ENCODE measurements at places on chromosomes 16 and 17.
A peak's percentile ranks its signal among the peaks of the same experiment; 100 is the strongest.

GRCh38 chr17:49548506-49549310 lies 27.0 kb upstream of the NXPH3 start:
- DNase-seq, result peak; percentile 83

GRCh38 chr17:45246861-45247428 lies 14.9 kb downstream of the SPATA32 start:
- DNase-seq, result peak; percentile 73

DNA sequence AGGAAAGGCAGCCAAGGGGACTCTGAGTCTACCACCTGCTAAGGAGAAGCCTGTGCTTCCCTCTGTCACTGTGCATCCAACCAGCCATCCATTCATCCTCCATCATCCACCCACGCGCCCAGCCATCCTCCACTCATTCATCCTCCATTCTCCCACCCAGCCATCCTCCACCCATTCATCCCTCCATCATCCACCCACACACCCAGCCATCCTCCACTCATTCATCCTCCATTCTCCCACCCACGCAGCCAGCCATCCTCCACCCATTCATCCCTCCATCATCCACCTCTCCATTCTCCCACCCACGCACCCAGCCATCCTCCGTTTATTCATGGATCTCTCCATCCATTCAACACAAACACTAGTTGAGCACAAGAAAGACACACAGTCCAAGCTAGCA lies 74.1 kb downstream of the COG7 start:
- DNase-seq, result no peak

- DNase-seq, result no peak
These were observed 432.0 kb upstream of the CDH5 start for GRCh38 chr16:65934443-65934842.

- DNase-seq, result no peak
These were observed 218.3 kb downstream of the CDH13 start for GRCh38 chr16:82845116-82845515.

DNA sequence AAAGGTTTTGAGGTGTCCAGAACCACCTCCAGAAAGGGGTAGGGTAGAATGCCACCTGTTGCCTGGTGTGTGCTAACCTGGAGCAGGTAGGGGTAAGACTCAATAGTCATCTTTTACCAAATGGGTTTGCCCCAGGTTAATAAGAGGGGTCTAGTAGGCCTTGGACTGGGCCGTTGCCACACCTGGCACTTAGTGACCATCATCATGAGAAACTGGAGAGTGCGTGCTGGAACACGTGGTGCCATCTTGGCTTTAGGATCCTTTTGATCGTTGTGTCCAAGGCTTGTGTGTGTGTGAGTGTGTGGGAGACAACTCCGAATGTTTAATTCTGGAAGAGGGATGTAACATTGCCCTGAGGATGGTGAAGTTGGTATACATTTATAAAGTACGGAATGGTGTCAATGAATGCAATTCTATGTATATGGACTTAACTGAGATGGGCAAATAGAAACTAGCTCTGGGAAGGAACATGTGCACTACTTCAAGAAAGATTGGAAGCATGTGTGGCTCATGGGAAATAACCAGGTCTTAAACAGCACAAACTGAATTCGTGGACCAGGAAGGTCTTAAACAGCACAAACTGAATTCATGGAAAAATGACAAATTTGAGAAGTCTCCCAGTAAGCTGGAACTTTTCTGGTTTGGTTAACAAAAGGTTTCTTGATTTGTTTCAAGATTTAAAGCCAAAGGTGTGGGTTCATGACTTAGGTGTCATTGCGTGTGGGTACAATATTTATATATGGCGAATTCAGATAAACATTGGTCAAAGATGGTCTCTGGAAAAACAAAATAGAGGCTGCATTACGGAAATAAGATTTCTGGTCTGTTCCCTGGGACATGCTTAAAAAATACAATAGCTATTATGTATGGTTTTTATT lies 7.2 kb downstream of the FUS start:
- DNase-seq, result no peak

DNA sequence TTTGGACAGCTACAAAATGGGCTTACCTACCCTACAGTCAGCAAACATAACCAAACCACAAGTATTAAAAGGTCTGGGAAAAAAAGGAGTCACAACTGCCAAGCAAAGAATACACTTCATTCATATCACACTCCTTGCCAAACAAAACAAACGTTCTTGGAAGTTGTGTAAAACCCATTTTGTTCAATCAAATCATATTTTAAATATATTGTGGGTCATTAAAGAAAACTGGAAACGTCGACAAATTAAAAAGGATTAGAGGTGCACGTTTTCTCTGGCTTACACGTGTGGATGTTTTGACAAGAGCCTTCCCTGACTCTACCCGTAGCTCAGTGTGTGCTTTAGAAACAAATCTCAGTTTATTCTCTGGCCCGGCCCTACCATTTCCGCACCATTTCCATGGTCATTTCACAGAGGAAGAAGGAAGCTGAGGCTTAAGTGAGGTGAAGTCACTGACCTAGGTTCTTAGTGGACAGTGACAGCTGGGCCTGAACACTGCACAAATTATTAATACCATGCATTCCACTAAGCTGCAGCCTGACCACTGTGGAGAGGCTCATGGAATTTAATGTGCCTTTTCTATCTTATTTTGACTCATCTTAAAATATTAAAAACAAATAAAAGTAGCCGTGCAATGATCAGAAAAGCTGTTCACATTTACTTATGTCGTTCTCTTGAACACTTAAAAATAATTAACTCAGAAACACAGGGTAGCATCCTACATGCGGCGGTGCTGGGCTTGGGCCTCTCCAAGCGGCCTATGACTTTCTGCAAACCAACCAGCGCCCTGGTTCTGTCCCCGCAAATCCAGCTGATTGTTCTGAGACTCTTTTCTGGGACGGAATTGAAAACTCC lies 968 bp downstream of the CEP112 start:
- DNase-seq, result no peak

GRCh38 chr17:83065660-83066542 lies 13.5 kb upstream of the METRNL start:
- no peak for DNase-seq

DNA sequence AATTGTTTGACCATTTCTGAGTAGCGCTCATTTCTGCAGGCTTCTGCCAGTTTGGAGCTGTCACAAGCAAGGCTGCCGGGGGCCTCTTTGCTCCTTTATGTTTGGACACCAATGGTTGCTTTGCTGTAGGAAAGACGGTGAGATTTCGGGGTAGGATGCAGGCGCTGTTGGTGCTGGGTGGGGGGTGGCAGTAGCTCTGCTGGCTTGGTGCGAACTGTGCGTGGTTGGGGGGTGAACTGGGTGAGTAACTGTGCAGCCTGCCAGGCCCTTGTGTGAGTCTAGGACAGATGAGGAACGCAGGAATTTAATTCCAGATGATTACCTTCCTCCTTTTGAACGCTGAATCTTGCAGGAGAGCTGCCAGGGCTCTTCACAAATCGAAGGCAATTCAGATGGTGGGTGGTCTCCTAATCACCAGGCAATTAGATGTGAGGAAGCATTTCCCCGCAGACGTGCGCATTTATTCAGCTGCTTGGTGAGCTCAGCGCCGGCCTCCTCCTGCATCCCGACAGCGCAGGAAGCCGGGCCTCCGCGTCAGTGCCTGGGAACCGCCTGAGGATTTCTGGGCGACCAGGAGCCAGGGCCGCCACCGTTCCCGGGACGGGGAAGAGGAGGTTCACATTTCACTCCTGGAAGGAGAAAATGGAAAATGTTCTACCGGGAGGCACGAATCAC lies 154.4 kb downstream of the FOXL1 start:
- DNase-seq, result peak; percentile 69

GRCh38 chr17:79842656-79843473 lies 3.6 kb upstream of the CBX4 start:
- peak; percentile 22 for DNase-seq

DNA sequence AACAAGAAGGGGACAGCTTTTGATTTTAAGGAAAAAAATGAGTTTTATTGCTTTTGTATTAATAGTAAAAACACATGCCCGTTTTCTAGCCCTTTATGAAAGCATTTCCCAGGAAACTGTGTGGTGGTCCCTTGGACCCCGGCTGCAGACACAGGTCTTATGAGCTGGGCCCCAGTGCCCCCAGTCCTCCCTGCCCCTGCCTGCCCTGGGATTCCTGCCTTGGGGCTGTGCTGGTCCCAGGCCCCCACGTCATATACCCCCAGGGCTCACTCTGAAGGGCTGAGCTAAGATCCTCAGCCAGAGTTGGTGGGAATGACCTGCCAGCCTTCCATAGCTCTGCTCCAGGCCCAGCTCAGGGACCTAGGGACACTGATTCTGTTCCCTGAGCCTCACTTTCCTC lies 30.8 kb downstream of the GINS2 start:
- no peak for DNase-seq

- peak; percentile 51 for DNase-seq
These were observed 617 bp downstream of the ARMC7 start for GRCh38 chr17:75110234-75110937.

DNA sequence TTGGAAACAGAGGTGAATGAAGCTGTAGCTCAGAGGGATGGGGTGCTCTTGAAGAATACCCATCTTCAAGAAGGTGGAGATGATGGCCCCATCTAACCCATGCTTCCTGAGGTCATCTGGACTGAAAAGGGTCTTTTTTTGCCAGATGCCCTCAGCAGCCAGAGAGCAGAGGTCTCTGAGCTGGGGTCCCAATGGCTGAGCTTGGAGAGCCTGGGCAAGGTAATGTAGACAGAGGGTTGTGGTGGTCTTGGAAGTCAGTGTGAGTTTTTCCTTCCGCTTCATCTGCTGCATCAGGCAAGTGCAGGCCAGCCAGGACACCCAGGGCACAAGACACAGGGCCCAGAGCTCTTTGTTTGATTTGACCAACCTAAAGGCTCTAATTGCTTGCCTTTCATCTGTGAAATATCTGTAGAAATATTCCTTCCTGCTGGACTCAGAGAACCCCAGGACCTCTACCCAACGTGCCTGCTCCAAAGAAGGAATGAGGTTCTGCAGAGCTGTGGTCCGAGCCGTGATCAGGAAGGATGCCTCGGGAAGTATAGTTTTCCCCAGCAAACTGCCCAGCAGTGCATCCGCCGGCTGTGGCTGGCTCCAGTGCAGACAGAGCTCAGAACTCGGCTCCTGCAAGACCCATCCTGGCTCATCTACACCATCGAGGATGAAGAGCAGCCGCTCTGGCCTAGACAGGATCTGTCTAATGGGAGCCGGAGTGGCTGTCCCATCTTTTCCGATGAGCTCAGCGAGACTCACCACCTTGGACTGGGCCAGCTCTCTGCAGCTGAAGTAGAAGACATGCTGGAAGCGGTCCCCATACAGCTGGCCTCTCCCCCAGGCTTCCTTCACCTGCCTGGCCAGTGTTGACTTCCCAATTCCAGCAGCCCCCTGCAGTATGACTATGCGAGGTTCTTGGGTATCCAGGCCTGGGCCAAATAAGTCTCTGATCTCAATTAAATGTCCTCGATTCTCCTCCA lies 25.2 kb downstream of the NLRP1 start:
- DNase-seq, result no peak

- DNase-seq, result no peak
These were observed at the start of gene SLFN12L for GRCh38 chr17:35537601-35538141. Gene SLFN12L (minus strand): TSS chr17:35537678. CDS start chr17:35522364, 15,314 bp downstream.

DNA sequence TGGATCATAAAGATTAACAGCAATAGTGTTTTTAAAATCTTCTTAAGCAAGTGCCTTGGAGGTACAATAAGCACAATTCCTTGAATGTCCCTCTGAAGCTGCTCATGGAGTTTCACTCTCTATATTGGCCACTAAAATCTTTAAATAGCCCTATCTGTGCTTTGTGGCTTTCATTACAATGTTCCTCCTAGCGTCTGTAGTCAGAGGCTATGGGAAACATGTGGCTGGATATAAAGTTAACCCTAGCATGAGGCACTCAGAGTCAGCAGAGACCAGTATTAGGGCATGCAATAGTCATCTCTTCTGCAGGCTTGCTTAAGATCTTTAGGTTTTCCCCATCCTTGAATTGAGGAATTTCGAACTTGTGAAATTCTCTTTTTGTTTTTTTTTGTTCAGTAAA lies 668.2 kb downstream of the CDH11 start:
- DNase-seq, result no peak

DNA sequence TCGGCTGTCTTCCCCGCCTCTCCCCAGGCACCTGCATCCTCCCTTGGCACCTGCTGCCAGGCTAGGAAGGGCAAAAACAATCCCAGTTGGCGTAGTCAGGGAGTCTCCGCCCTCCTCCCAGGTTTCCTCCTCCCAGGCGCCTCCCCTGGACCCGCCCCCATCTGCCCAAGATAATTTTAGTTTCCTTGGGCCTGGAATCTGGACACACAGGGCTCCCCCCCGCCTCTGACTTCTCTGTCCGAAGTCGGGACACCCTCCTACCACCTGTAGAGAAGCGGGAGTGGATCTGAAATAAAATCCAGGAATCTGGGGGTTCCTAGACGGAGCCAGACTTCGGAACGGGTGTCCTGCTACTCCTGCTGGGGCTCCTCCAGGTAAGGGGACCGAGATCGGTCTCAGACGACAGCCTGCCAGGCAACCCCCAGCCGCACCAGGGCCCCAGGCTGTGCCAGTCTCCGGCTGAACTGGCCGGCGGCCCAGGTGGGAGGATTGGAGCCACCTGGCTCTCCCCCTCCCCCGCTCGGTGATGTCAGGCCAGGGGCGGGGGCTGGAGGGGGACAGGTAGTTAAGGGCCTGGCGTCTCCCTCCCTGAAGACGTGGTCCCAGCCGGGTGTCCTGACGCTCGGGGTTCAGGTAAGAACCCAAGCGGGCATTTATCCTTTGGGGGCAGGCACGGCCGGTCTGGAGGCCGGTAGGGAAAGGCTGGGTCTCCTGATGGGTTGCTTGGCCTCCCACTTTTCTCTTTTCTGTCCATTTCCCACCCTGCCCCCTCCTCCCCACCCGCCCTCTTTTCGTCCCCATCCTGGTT lies at the start of gene GRB7:
Gene GRB7, plus strand, starts transcription at position 179 of the 808 bp plus-strand sequence. CDS start 4,364 bp downstream, outside the sequence.
- DNase-seq, result peak; percentile 75

GRCh38 chr16:51834794-51835193 lies 683.7 kb upstream of the SALL1 start:
- no peak for DNase-seq

GRCh38 chr16:30009990-30010843 lies 610 bp downstream of the DOC2A start:
- DNase-seq, result no peak

DNA sequence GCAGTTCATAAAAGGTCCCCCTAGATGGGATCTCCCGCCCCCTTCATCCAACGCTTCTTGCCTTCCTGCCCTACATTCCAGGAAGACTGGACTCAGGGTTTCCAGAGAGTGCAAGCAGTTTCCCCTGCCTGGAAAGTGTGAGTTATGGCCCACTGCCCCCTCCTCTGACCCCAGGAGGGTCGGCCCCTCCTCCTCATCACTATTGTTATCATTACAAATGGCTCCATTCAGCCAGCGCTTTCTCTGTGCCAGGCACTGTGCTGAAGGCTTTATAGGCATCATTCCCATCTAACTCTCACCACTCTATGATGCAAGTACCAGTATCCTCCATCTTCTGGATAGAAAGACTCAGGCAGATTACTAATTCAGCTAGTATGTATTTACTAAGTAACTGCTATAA lies 90.7 kb downstream of the USP31 start:
- DNase-seq, result no peak
